ENCODE measurements at places on chromosomes 1 and 21.

DNA sequence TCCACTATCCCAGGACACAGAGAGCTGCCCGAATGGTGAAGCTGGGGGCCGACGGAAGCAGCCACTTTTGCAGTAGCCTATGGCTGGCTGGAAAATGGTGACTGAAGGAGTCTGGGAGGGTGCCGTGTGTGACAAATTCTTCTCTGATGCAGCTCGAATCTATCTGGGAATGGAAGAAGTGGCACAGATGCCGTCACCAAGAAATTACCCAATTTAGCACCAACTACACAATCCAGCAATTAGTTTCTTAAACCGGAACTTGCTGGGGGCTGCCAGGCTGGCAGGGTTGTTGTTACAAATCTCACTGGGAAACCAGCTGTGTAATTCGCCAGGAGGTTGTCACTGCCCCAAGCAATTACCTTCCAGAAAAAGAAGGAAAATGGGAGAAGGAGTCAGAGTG lies 18.0 kb downstream of the DLGAP3 start:
- no peak for DNase-seq

DNA sequence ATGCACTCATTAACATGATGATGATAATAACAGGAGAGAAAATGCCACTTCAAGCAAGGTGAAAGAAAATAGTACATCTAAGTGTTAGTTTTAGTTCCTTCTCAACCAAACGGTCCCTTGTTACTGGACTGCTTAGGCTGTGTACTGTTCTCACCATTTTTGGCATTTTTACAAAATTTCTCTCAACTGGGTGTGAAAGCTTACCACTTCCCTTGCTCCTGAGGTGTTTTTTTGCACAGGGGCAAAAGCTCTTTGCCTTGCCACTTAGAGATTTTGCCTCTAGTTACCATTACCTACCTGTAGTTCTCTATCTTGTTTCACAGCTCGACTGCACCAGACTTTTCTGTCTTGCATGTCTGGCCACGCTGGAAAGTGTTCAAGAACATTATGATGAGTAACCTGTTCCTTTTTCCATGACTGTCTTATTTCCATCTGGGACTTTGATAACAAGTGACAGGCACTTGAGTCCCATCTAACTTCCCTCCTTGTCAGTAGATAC lies 10.7 kb downstream of the NEK7 start:
- no peak for DNase-seq

- DNase-seq = no peak
These were observed 759 bp downstream of the AHCTF1 start for GRCh38 chr1:246930830-246931548.

GRCh38 chr1:221874285-221875003 lies 132.6 kb upstream of the DUSP10 start:
- DNase-seq = no peak

DNA sequence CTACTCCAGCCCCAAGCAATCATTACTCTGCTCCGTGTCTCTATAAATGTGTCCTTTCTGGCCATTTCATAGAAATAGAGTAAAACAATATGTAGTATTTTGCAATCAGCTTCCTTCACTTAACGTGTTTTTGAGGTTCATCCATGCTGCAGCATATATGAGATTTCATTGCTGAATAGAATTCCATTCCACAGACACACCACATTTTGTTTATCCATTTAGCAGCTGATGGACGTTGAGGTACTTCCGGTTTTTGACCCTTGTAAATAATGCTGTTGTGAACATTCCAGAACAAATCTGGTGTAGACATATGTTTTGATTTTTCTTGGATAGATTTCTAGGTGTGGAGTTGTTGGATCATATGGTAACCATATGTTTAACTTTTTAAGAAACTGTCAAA lies 30.7 kb downstream of the ADAM30 start:
- DNase-seq = no peak

- DNase-seq = no peak
These were observed 1557.4 kb downstream of the PLA2G4A start for GRCh38 chr1:188386161-188386560.

DNA sequence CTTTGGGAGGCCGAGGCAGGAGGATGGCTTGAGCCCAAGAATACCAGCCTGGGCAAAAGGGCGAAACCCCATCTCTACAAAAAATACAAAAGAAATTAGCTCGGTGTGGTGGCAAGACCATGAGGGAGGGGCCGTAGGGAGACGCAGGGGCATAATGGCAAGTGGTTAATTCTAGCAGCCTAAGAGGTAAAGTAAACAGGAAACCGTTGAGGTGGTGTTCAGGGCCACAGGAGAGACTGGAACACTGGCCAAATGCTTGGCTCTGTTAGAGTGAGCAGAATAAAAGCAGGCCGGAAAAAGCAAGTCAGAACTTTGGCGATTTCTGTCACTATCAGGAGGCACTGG lies 89.2 kb downstream of the RIPK4 start:
- peak; percentile 90 for DNase-seq

GRCh38 chr1:230186874-230187273 lies 119.8 kb downstream of the GALNT2 start:
- no peak for DNase-seq

GRCh38 chr1:198455966-198456365 lies 84.5 kb downstream of the ATP6V1G3 start:
- DNase-seq = no peak

DNA sequence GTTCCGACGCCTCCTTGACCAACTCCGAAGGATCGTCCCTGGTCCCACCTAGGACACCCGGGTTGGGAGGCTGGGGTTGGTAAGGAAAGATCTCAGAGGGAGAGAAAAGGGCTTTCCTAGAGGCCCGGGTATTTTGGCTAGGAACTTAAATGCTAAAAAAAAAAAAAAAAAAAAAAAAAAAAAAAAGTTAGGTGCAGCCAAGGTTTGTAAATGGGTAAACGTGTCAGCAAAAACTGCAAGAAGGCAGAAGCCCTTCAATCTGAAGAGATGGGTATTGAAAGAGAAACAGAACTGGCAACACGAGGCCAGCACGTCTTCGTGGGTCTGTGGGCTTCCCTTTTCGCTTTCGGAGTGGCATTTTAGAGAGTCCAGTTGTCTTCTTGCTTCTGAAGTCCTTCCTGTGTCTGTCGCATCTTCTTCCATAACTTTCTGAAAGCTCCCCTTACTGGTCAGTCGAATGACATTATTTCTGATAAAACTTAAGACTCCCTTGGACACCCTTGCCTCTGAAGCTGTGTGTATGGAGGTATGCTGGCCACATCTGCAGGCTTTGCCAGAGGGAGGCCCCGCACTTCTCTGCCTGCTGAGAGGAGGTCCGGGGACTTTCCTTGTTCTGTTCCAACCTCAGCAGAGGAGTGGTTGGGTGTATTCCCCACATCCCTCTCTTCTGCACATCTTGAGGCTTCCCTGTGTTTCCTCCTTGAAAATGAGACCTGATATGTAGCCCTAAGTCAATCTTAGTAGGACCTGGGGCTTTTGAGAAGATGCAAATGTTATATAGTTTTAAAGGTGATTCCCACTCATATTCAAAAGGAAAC lies 745 bp downstream of the RCSD1 start:
- DNase-seq = no peak

- DNase-seq = no peak
These were observed 41.8 kb downstream of the S100B start for GRCh38 chr21:46562964-46563607.

GRCh38 chr1:11280719-11281376 lies 7.8 kb downstream of the UBIAD1 start:
- DNase-seq = no peak

DNA sequence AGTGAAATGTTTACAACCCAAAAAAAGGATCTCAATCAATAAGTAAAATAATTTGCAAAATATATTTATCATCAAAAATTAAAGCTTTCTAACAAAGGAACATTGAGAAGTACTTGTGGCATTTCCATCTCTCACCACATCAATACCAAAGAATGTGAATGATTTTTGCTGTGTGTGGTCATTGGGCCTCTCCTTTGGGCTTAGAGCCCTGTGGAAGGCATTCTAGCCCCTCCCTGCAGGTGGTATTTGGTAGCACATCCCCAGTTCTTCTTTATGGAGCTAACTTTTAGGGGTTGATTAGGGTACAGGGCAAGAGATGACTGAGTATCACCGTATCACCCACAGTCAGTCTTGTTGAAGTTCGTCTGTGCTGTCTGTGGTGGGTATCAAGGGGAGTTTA lies 294.1 kb upstream of the SGIP1 start:
- DNase-seq = no peak

DNA sequence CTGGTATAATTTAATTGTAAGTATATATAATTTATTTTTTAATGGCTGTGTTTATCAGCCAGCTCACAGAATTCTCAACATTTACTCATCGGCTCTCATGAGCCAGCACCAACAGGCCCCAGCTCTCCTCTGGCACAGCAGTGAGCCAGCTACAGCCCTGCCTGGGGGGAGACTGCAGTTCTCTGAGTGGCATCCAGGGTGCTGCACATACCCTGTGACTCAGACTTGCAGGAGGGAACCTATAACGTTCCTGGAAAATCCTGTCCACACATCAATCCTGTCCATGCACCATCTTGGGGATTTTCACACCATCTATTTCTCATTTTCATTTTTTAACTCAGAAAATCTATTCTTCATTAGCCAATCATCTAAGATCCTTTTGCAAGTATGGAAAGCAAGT lies 36.5 kb downstream of the FHAD1 start:
- DNase-seq = no peak

DNA sequence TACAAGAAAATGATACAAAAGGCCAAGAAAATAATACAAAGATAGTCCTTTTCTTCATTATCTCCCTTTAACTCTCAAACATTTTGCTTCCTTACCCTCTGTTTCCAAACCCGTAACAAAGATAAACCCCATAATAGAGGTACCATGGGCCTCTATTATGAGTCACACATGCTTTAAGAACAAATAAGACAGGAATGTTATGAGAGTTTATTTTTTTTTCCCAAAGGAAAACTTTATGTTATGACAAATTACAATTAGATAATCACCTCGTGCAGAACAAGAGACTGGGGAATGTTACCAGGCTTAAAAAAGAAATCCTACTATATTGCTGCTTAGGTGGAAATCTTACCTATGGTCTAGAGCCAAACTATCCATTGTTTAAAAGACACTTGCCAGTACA lies 272.0 kb downstream of the BRINP3 start:
- no peak for DNase-seq

DNA sequence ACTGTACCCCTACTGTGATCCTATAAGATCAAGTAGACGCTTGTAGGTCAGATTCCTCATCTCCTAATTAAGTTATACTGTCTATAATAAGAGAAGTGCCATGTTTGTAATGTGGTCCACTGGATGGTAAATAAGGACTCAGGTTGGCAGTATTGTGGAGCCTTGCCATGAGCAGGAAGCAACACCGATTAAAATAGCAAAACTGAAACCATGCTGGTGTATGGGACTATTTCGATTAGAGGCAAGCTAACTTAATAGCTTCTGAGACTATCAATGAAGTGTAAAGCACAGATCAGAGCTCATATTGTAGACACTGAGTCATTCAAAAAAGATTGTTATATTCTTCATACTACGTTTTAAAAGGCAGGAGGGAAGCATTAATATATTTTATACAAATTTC lies 348.8 kb downstream of the HHAT start:
- peak; percentile 10 for DNase-seq

DNA sequence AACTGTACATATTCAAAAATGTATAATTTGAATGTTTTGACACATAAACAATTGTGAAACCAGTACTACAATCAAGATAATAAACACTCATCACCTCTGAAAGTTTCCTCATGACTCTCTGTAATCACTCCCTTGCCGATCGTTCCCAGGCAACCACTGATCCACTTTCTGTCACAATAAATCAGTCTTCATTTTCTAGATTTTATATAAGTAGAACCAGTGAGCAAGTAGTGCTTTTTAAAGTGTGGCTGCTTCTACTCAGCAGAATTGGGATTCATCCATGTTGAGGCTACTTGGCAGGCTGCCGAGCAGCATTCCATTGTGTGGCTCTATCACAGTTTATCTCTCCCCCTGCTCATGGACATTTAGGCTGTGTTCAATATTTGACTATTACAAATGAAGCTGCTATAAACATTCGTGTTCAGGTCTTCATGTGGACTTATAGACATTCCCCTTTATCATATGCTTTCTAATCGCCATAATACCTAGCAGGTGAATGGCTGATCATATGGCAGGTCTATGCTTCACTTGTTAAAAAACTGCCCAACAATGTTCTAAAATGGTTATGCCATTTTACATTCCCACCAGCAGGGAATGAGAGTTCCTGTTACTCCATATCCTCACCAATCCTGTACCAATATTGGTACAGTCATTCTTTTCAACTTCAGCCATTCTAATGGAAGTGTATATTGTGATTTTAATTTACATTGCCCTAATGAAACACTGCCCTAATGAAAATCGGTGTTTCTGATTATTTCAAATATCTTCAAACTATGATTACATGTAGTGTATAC lies 20.5 kb downstream of the TEX38 start:
- DNase-seq = no peak

- no peak for DNase-seq
These were observed 241.2 kb upstream of the ST6GALNAC5 start for GRCh38 chr1:76625886-76626678.

GRCh38 chr1:47951026-47951425 lies 46.2 kb downstream of the TRABD2B start:
- no peak for DNase-seq

GRCh38 chr1:51520700-51521248 lies 1.7 kb upstream of the EPS15 start:
- no peak for DNase-seq

DNA sequence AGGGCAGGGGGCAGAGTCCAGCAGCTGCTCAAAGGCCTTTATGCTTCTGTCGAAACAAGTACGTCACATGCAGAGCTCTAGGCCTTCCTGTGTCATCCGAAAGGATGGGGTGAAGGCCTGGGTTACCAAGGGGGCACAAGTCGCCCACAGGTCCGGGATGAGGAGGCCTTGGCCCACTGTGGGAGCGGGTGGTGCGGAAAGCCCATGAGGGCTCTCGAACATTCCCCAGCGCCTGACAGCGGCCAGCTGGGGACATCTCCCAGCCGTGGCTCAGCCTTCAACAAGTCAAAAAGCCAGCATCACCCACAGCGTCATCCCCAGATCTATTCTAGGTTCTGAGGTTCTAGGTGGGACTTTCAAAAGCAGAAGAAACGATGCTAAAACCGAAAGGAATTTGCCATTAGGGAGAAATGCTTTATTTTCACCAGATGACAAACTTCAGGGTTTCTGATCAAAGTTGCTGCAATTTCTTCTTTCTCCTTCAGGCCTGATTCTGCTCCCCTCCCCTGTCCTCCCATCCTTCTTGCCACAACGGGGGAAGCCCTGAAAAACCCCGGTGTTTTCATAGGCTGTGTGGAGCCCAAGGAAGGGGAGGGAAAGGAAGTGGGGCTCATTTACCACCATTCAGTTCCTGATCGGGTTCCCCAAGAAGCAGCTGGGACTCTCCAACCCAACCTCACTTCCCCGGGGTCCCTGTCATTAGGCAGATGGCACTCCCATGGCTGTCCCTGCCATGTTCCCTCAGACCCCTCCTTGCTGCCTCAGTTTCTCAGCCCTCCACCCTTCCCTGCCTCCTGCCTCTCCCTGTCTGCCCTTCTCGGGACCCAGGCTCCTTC lies 17.6 kb downstream of the GPR137B start:
- DNase-seq = no peak

GRCh38 chr1:67584938-67585337 lies 100.1 kb upstream of the GADD45A start:
- DNase-seq = no peak

- DNase-seq = peak; percentile 9
These were observed 45.5 kb downstream of the CACHD1 start for GRCh38 chr1:64515427-64515826.
